ENCODE measurements at places on chromosomes 13 and 19.

GRCh38 chr13:98226496-98226895 is 49.4 kb upstream of the RNF113B start:
- DNase-seq = no peak

GRCh38 chr19:23772675-23773063 is 14.0 kb upstream of the ZNF681 start:
- no peak for DNase-seq

DNA sequence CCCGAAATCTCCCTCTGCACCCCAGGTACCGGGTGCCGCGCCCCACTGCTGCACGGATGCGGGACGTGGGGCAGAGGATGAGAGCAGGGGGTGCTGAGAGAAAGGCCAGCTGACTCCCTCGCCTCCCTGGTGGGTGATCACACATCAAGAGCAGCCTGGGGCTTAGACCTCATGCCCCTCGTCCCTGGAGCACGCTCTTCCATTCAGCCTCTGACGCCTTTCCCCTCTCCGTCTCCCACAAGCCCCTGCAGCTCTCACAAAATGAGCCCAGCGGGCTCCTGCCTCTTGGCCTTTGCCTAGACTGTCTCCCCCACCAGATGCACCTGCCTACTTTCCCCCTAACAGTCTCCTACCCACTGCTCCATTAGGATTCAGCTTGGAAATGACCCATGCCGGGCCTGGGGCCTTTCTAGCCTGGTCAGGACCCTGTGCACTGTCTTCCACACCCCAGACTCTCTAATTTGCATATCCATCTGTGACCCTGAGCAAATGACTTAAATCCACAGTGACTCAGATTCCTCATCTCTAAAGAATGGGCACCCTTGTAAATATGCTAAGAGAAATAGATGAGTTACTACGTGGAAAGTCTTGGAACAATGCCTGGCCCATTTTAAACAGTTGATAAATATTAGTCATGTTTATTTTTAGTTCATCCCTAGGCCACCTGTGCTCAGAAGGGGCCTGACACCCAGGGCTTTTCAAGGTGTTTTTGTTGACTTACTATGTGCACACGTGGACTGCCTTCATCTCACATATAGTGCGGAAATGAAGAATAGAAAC is 582 bp upstream of the PTPRH start:
- DNase-seq = no peak

DNA sequence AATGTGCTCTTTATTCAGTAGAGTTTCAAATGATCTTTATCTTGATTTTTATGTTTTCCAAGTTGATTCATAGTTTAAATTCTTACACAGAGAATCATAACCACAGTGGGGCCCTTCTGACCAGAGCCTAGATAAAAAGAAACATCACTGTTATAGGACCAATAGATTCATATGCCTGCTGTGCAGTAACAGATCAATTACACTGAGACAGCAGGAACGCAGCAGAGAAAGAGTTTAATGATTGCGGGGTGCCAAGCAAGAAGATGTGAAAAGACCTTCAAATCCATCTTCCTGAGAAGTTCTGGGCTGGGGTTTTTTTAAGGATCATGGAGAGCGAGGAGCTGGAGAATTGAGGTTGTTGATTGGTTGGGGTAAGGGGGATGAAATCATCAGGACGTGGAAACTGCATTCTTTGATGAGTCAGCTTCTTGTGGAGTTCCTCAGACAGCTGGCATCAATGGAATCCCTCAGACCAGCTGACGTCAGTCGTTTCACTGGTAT is 346.6 kb downstream of the TBC1D4 start:
- no peak for DNase-seq

GRCh38 chr19:44753626-44753931 is 5.1 kb downstream of the BCL3 start:
- DNase-seq = no peak

GRCh38 chr19:374886-375235 is 30.3 kb upstream of the MIER2 start:
- DNase-seq = no peak

GRCh38 chr19:9835507-9835949 is 410 bp downstream of the PIN1 start:
- DNase-seq = no peak

- no peak for DNase-seq
Observed at GRCh38 chr13:84265257-84265764, 383.0 kb upstream of the SLITRK1 start.

GRCh38 chr13:55705526-55705925 is 1435.2 kb upstream of the PRR20A start:
- DNase-seq = no peak

GRCh38 chr13:49877629-49878218 is 58.4 kb downstream of the SPRYD7 start:
- DNase-seq = no peak

GRCh38 chr19:54339646-54340358 is 840 bp upstream of the LILRA4 start:
- peak; percentile 54 for DNase-seq

GRCh38 chr13:88369866-88370265 is 698.7 kb downstream of the SLITRK5 start:
- DNase-seq = no peak

DNA sequence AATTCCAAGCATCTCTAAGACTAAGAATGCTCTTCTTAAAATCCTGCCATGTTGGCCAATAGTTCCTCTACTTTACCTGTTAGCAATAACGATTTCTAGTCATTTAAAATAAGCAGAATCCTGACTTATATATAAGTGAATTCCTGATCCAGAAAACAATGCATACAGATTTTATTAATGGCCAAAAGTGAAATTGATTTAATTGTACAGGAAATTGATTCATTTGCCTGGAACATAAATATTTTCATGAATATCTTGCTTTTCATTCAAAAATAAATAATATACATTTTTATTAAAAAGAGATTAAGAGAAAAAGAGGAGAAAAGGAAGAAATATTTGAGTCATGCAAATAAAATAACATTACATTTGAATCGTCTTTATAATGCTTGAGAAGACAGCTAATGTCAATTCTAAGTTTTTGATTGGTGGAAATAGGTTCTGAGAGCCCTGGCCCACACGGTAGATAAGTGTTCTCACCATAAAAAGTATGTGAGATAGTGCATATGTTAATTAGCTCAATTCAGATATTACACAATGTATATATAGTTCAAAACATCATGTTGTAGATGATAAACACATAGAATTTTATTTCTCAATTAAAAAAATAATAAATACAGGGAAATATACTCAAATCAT is 323.2 kb upstream of the MIR17HG start:
- DNase-seq = no peak

- DNase-seq = no peak
Observed at GRCh38 chr19:11238781-11239376, 540 bp upstream of the ANGPTL8 start.

- DNase-seq = peak; percentile 90
Observed at GRCh38 chr19:11324079-11324661, 15.3 kb downstream of the RAB3D start.
